ENCODE measurements at places on chromosomes 3 and 15.

GRCh38 chr3:149581248-149581647 lies 76.6 kb downstream of the WWTR1 start:
- DNase-seq, result no peak

GRCh38 chr15:79311901-79312553 lies 1.1 kb downstream of the TMED3 start:
- no peak for DNase-seq

DNA sequence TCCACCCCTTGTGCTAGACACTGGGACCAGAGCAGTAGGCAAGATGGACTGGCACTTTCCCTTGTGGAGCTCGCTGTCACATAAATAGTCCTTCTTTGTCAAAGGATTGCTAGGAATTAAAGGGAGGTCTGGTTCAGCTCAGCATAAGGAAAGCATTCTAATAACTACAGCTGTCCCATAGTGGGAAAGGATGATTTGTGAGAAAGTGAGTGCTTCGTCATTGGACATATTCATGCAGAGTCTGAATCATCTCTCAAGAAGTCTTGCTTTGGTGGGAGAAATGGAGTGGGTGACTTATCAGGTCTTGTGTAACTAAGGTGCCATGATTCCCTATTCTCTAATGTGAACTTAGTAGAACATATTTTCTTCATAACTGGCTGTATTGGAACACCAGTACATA lies 14.7 kb downstream of the PPARG start:
- DNase-seq, result no peak

GRCh38 chr3:194087995-194088855 lies 47.7 kb upstream of the HES1 start:
- DNase-seq, result no peak

- DNase-seq, result no peak
Observed at GRCh38 chr3:169508426-169508825, 155.1 kb downstream of the MECOM start.

DNA sequence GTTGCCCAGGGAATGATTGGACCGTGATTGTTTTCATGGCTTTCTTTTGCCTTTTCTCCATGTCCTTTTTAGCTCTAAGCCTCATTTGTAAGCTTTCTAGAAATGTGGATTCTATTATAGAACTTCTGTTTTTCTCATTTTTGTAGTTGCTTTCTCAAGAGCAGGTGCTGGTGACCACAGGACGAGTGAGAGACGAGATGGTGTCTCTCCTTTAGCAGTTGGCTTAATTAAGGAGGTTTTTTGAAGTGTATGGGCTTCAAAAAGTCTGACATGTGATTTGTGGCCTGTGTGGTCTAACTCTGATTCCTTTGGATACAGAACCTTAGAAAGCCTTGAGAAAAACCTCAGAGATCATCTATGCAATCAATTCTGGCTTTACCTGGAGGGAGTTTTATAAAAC lies 292.8 kb downstream of the LPP start:
- DNase-seq, result no peak

DNA sequence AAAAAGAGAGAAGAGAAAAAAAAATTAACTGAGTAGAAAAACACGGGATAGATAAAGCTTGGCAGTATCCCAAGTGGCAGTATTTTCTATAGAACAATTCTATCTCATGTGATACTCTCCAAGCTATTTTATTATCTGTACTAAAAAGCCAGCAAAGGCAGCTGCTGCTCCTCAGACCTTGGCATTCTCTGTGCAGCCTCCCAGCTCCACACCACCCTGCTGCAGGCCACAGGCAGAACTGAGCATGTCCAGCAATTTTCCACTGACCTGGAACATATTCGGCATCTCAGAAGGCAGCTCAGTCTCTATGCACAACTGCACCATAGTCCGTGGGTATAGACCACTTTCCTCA lies 1161.4 kb downstream of the IGSF11 start:
- no peak for DNase-seq

GRCh38 chr15:62326460-62327011 lies 161.5 kb upstream of the C2CD4B start:
- DNase-seq, result no peak

GRCh38 chr3:112817271-112817670 lies 29.4 kb downstream of the CD200R1L start:
- no peak for DNase-seq

DNA sequence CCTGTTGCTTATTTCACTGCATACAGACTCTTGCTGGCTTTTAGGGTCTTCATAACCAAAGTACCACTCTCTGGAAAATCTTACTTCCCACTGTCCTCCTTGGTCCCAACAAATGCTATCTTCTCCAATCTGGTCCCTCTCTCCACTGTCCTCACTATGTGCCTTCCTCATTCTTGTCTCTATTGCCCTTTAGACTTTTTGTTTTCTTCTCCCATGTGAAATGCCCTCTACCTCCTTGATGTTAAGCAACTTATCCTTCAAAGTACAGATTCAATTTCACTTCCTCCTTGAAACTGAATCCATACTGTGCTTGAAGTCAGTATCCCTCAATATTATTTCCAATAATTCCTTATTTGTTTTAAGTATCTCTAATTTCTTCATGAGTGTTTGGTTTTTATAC lies 60.8 kb downstream of the CGGBP1 start:
- no peak for DNase-seq

- no peak for DNase-seq
Observed at GRCh38 chr15:66940368-66940767, 125.0 kb upstream of the SMAD3 start.

DNA sequence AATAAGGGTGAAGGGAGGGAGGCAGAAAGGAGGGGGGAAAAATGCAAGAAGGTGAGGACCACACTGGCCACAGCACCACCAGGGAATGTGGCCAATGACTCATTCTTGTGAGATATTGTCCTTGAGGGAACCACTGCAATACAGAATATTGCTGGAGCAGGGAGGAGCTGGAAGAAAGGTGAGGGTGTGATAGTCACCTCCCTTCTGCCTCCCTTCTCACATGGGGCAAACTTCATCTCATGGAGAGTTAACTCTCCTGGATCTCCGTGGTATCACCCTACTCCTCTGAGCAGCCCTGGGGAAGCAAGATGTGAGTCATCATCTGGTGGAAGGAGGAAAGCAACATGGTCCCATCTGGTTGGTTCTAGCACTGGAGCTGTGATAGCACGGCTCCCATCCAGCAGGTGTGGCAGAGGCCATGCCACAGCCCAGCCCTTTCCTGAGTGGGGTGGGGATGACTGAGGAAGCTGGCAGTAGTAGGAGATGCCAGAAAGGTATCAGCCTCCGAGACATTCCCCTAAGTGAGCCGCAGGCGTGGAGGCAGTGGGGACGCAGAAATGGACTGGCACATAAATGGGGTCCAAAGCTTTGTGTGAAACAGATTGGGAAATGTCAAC lies 115.9 kb upstream of the LPP start:
- no peak for DNase-seq

DNA sequence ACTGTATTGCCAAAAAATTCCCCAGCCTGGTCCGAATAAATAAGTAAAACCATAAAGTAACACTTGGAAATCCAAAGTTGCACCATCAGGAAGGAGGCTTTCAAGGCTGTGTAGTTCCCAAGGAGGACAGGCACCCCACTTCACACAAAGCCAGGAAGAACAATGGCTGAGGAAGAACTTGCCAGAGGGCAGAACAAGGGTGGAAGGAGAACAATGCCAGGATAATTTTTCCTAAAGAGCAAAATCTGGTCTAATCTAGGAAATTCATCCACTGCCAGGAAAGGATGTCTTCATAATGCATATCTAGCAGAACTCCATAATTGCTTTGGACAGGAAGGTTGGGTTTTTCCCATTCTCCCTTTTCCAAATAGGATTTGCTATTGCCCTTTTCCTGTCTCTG lies 15.7 kb upstream of the ARID3B start:
- no peak for DNase-seq

DNA sequence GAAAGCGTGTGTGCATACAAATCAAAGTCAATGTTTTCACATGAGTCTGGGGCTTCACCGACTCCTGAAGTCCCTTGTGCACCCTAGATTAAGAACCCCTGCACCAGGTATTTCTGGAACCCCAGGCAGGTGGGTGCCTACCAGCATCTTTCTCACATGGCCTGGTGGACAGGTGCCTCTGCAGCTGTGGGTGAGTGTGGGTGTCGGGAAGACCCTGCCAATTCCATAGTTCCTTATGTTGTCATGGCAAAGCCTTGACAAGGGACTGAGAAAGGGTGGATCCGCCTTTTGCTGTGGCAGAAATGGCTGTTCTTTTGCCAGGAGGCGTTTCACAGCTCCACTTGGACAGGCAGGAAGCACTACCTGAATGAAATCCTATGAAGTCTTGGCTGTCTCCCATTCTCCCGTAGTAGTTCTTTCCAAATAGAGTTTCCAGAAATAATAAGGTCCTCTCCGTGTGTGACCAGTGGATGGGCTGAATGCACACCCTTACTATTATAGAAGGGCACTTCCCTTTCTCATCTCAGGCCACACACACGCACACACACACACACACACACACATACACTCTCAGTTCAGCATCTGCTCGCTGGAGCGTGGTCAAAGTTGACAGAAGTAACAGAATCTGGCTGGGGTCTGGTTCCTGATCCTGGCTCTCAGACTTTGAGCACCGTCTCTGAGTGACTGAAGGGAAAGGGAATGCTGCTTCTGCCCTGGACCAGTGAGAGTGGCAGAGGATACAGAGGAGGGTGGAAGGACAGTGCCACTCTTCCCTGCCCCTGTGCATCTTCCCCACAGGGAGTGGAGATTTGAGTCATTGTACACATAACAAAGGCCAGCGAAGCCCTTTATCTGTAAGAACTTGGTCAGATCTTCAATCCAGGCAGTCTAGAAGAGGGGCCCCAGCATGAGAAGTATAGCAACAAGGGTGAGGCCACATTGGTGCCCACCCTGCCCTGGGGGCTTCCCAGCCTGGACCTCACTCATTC lies 38.7 kb downstream of the PDIA5 start:
- no peak for DNase-seq

- DNase-seq, result no peak
Observed at GRCh38 chr15:48333540-48333939, 2.3 kb downstream of the DUT start.

DNA sequence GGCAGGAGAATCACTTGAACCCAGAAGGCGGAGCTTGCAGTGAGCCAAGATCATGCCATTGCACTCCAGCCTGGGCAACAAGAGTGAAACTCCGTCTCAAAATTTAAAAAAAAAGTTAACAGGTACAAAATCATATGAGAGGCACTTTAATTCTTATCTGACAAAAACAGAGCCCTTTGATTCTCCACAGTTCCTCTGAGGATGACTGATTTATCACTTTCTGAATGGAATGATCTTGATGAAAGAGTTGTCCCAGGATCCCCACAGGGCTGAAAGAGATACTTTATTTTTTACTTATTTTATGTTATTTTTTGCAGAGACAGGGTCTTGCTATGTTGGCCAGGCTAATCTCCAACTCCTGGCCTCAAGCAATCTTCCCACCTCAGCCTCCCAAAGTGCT lies 4.0 kb downstream of the LHFPL4 start:
- DNase-seq, result no peak

GRCh38 chr15:59567324-59567723 lies 44.3 kb upstream of the GCNT3 start:
- DNase-seq, result no peak

DNA sequence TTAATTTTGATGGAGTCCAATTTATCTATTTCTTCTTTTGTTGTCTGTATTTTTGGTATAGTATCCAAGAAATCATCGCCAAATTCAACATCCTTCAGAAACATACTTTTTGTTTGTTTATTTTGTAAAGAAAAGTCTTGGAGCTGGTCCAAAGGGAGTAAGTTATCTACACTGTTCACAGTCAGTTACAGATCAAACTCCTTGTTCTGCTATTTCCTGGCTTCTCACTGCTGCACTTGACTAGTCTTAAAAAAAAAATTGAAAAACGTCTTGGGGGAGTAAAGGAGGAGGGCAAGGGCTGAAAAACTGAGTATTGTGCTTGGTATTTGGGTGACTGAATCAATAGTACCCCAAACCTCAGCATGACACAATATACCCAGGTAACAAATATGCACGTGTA lies 105.6 kb downstream of the NFKBIZ start:
- DNase-seq, result no peak

DNA sequence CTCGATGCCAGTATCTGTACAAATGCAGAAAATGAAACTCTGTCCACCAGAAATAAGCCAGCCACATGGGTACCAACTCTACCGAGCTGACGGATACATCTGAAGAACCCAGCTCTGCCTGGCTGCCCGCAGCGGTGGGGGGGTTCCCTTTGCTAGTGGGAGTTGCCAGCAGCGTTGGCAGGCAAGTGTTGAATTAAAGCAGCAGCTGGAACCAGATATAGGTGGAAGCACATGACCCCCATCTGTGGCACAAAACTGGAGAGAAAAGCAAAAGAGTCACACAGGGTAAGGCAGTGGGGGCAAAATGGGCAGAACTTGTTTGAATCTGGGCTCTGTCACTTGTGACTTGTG lies 17.9 kb downstream of the CRYGS start:
- no peak for DNase-seq

DNA sequence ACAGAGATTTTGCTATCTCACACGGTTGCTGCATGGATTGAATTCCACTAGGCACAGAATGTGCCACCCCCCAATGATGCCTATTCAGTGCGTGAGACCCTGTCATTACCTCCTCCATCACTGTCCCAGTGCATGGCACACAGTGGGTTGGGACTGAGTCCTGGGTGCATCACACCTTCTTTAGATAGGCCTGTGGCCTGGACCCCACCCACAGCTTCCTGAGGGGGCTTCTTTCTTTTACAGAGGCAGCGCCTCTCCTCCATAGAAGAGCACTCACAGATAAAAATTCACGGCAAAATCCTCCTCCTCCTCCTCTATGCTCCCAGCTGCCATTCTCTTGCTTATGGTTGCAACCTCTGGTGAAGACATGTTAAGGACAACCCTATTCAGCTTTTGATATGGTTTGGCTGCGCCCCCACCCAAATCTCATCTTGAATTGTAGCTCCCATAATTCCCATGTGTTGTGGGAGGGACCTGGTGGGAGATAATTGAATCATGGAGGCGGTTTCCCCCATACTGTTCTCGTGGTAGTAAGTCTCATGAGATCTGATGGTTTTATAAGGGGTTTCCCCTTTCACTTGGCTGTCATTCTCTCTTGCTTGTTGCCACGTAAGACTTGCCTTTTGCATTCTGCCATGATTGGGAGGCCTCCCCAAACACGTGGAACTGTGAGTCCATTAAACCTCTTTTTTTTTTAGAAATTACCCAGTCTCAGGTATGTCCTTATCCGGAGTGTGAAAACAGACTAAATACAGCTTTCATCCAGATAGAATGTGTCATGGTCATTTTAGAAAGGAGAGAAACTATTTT lies 147.6 kb downstream of the KLF13 start:
- DNase-seq, result peak; percentile 42

GRCh38 chr3:137970914-137971831 lies 38.8 kb upstream of the CLDN18 start:
- peak; percentile 69 for DNase-seq

GRCh38 chr15:39438260-39438659 lies 142.6 kb upstream of the THBS1 start:
- DNase-seq, result no peak

DNA sequence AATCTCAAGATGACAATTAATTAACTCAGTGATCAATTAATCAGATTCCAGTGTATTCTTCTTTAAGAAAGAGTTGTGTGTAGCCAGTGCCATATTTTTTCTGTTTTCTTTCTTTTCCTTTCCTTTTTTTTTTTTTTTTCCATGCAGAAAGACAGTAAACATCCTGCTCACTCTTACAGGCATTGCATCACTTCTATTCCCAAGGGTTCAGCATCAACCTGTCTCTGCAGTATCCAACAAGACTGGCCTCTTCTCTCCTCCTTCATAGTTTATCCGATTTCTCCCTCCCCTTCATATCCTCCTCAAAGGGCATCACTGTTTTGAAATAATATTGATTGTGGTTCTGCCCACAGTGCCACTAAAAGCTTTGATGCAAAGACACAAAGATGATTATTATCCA lies 17.0 kb upstream of the SLC9A9 start:
- no peak for DNase-seq

- no peak for DNase-seq
Observed at GRCh38 chr15:79516155-79516554, 84.0 kb downstream of the MINAR1 start.

- peak; percentile 66 for DNase-seq
Observed at GRCh38 chr15:84600331-84600686, 500 bp upstream of the ZSCAN2 start.

Measured in activated CD4-positive, alpha-beta T cell treated with anti-CD3 and anti-CD28 coated beads, Interleukin-2, amount 50 U/mL, for 48 hours (primary cell).